ENCODE measurements at places on chromosomes 5 and 9.

GRCh38 chr9:75071530-75072122 lies 16.3 kb downstream of the NMRK1 start:
- peak; percentile 41 for DNase-seq

- no peak for DNase-seq
These were observed 396.5 kb downstream of the ZNF608 start for GRCh38 chr5:124349931-124350330.

GRCh38 chr9:98034593-98035546 lies 21.7 kb upstream of the NANS start:
- peak; percentile 93 for DNase-seq

DNA sequence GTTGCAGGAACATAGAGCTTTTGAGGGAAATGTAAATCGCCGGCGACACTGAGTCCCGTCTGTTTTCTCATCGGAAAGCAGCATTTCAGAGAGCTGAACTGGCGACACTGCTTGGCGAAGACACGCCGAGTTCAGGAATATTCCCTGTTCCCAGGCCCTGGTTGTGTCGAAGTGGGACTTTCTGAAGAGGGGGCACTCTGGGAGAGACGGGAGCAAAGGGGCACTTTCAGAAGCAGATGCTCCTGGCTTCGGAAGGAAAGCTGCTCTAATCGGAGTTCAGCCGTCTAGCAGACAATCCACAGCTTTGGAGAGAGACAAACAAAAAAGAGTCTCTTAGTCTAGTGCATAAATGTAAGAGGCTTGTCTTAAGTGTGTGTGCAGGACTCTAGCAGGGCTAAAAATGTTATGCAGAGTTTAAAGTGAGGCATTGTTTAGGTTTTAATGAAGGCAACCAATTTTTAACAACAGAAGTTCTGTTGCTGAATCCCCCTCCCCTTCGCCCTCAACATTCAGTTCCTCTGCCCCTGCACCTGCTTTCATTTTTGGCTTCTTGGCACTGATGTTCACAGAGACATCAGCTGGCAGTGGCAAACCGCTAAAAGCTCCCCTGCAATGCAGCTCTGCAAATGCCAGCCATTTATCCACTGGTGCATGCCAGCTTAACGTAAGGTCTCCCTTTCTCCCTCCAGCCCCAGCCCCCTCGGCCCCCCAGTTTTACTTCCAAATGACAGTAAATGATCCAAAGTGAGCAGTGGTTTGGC lies 289.5 kb upstream of the MPDZ start:
- no peak for DNase-seq

GRCh38 chr5:119341452-119342349 lies 14.1 kb upstream of the TNFAIP8 start:
- no peak for DNase-seq

GRCh38 chr9:30997291-30997690 lies 1387.2 kb upstream of the ACO1 start:
- no peak for DNase-seq

- no peak for DNase-seq
These were observed 47.4 kb downstream of the MYO10 start for GRCh38 chr5:16888694-16889124.

GRCh38 chr9:133781828-133782135 lies 43.6 kb upstream of the SARDH start:
- no peak for DNase-seq

GRCh38 chr9:89642789-89643188 lies 38.0 kb downstream of the GADD45G start:
- no peak for DNase-seq

- no peak for DNase-seq
These were observed 26.7 kb upstream of the ALDH1A1 start for GRCh38 chr9:72979405-72980100.

GRCh38 chr5:85441853-85442252 lies 1057.2 kb upstream of the EDIL3 start:
- DNase-seq: no peak

- DNase-seq: no peak
These were observed 453.8 kb upstream of the ZNF608 start for GRCh38 chr5:125199968-125200865.

- no peak for DNase-seq
These were observed 18.6 kb upstream of the TARS1 start for GRCh38 chr5:33422191-33422590.

- no peak for DNase-seq
These were observed 524 bp downstream of the CCNB1 start for GRCh38 chr5:69167493-69167855.

- no peak for DNase-seq
These were observed 31.8 kb upstream of the PTGS1 start for GRCh38 chr9:122338994-122339393.

GRCh38 chr5:151094852-151095245 lies 14.0 kb upstream of the TNIP1 start:
- no peak for DNase-seq

DNA sequence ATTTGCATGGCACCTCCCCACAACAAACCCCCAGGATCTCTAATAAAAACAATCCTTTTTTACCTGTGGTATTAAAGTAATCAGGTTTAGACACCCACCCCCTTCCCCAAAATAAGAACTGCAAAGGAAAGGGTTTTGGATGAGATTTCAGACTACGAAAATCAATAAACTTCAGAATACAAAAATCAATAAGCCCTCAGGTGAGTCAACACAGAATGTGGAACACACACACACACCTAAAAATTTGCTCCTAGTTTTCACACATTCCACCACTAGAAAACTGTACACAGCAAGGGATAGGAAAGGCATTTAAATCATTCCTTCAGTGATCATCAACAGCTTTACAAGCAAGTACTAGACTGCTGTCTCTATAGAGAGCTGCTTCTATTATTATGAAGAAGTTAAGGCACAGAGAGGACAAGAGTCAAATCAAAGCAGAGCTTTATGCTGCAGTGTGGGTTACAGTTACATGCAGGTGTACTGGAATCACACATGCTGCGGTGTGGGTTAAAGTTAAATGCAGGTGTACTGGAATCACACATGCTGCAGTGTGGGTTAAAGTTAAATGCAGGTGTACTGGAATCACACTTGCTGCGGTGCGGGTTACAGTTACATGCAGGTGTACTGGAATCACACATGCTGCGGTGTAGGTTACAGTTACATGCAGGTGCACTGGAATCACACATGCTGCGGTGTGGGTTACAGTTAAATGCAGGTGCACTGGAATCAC lies 36.3 kb downstream of the PFDN1 start:
- DNase-seq: no peak

DNA sequence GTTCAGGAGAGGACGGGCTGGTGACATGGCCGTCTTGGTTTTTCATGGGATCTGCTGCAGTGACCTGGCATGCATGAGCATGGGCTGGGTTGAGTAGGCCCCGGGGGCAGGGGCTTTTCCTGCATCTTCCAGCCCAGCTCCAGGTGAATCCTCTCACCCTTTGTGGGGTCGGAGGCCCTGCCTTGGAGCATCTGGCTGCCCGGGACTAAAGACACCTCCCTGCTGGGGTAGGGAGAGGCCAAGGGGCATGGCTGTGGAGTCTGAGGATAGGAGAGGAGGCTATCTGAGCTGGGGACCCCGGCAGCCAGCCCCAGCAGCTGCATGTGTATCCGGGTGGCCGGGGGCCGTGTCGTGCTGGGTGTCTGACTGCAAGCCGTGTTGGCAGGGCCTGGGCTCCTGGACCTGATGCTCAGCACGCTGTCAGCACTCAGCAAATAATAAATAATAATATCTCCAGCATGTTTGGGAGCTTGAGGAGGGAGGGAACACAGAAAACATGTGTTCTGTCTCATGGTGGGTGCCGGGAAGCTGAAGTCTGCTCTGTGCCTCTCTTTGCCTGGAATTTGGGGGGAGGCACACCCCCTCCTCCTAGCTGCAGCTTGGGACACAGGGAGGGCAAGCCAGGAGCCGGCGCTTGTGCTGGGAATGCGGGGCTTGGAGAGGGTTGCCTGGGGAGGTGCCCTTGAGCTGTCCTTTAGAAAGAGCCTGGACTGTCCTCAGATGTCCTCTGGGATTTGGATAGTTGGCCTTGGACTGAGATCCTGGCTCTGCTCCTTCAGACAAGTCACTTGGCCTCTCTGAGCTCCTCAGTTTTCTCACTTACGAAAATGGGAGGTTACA lies 28.4 kb upstream of the PITX1 start:
- no peak for DNase-seq

DNA sequence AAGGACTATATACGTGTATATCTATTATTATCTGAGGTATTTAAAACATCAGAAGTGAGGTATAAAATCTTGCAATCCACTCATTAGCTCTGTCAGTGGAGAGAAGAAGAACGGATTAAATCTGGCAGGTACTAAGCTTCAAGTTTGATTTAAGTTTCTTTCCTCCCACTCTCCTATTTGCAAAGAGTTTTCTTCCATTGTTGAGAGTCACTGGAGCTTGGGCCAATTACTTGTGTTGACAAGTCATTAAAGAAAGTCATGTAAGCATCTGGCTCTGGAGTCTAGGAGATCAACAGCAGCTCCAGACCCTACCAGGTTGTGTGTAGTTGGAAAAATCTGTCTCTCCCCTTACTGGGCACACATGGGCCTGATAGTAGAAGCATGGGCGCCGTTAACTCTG lies 476.8 kb upstream of the SMARCA2 start:
- DNase-seq: no peak

GRCh38 chr5:153543959-153544470 lies 53.5 kb downstream of the GRIA1 start:
- no peak for DNase-seq

GRCh38 chr5:88952344-88952743 lies 69.4 kb upstream of the MEF2C start:
- DNase-seq: no peak

All from stimulated activated CD8-positive, alpha-beta memory T cell treated with anti-CD3 and anti-CD28 coated beads, Interleukin-15, amount 100 ng/mL, for 1 hour (primary cell).